Peyer's patch (tissue), 4 donors: ENCODE measurements at places on chromosomes 6 and 20. TPM values are rescaled to one million over a fixed set of nuclear protein-coding genes. Genes with fewer than 3 reads are reported as not detected.

TCP11 gene
- not detected for total RNA-seq

GRCh38 chr6:107740496-107741190 lies 83.5 kb downstream of the SCML4 start:
- no peak for DNase-seq

GRCh38 chr20:50534567-50534966 lies 24.4 kb downstream of the PTPN1 start:
- no peak for DNase-seq

DNA sequence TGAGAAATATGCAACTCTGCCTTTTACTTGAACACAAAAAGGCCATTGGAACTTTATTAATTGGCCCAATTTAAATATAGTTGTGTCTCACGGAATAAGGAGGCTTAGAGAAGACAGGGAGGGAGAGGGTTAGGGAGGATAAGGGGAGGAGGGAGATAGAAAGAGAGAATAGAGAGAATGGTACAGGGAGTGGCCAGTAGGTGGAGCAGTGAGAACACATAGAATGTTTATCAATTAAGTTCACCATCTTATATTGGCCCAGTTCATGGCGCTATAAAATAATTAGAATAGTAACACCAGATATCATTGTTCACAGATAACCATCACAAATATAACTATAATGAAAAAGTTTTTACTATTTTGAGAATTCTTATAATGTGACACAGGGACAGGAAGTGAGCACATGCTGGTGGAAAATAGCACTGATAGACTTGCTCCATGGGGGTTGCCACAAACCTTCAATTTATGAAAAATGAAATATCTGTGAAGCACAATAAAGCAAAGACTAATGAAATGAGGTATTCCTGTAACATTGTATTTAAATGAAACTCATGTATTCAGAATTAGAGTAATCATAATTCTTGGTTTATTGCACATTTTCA lies 374.1 kb upstream of the MANEA start:
- no peak for DNase-seq

DNA sequence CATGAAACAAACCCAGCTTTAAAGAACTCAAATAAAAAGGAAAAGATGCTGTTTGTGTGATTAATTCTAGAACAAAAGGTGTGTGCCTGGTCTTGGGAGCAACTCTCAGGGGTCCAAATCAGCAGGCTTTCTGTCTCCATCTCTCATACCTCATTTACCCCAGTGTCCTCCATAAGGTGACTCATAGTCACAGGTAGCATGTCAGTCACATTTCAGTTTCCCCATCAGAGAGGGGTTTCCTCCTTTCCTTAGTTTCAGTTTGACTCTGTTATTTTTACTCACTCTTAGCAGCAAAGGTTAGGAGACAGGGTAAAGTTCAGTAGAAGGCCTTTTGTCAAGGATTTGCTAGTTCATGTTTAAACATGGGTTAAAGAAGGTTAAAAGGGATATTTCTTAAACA lies 46.2 kb downstream of the OGFRL1 start:
- DNase-seq = no peak

TCF15 gene
- total RNA-seq = not detected

SNAP91 gene
- not detected for total RNA-seq

- DNase-seq = no peak
Observed at GRCh38 chr6:36118550-36119107, 11.7 kb upstream of the MAPK13 start.

DNA sequence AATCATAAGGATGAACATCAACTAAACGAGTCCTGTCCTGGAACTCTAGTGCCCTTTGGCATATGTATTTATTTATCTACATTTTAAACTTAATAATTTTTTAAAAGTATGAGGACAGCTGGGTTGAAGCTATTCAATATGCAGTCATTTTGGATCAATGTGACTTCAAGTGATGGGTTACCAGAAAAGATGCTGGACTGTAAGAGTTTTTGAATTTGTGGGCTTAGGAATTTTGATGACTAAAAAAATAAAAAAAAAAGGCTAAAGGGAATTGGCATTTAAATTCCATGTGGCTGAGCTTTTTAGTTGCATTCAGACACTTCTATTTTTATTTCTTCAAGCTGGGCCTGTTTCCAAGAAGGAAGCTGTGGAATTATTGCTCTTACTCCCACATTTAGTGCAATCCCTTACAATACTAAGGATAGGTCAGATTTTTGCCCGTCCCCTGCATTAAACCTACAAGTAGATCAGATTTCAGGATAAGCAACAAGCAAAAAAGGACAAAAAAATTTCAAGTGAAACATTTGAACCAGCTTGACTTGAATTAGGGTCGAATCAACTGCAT lies 704.2 kb upstream of the CITED2 start:
- DNase-seq = no peak

DNA sequence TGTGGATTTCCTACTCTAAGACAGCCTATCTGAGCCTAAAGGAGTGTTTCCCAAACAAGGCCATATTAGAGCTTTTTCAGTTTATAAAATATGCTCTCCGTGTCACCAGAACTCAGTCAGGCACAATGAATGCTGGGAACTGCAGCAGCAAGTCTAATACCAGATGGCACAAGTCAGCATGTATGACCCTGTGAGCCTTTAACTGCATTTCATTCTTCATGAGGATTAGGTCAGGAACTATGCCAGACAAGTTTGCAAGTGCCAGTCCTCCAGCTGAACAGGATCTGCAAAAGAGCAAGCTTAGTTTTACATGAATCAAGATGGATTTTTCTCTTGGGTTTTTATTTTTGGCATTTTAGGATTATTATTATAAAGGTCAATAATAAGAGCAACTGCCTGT lies 66.7 kb upstream of the SAMD5 start:
- no peak for DNase-seq

GRCh38 chr20:41609474-41609873 lies 8.7 kb downstream of the CHD6 start:
- no peak for DNase-seq

DNA sequence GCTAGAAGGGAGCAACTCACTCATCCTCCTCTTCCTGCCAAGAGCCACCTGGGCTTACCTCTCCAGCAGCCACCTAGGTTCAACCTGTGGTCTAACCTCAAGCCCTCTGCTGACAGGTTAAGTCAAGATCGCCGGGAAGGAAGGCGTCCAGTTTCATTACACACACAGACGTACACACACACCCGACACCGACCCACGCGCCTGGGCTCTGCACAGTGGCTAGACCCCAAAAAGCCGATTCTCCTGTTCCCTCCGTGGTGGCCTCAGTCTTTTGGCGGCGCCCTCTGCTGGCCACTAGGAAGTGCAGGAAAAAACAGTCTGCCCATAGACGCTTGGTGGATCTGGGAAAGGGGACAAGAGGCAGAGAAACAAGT lies 52.8 kb downstream of the MRPL14 start:
- DNase-seq = peak; percentile 80

DNA sequence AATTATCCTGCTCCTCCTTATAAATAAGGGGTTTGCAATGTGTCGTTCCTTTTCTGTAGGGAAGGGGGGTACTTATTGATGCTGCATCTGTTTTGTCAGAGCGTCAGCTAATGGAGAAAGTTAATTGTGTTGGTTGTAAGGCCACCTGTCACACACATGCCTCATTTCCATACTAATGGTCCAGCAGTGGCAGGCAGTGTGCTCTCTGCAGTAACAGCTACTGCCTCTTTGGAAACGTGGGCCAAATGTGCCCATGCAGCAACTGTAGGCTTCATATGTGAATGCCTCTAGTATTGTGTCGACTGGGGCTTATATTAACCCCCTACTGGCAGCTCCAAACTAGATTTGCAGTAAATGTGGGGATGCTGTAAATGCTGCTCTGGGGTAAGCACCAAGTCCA lies 56.3 kb upstream of the OLIG3 start:
- no peak for DNase-seq

- no peak for DNase-seq
Observed at GRCh38 chr6:75430631-75431325, 62.8 kb downstream of the FILIP1 start.

DNA sequence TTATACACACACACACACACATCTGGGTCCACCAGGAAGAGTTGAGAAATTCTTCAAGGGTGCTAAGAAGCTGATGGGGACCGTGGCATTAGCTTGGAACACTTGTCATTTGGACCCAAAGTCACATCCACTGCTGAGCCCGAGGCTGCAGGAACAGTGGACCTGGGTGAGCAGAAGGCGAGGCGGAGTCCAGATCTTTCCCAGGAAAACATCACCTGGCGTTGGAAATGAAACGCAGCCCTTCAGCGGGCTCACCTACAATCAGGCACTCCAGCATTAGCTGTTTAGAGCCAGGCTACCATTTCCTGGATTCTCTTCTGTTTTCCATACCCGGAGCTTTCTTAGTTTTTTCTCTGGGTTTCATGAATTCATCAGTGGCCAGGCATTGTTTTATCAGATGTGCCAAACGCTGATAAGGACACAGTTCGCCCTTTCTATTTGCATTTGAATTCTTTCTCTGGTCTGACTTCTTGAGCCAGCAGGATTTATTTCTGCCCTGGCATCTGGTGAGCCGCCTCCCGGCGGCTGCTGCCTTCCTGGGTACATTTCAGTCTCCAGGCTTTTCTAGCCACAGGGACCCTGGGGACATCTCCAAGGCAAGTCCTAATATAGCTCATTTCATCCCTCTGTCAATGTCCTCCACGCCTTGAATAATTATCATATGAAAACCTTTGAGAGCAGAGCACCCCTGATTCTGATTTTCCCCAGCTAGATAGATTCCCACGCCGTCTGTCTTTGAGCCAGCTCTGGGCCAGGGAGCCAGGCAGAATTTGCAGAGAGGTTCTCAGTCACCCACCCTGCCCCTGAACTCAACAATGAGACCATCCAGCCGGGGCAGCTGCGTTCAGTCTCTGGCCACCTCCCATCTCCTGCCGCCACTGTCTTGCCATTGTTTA lies 170.9 kb downstream of the TTLL2 start:
- no peak for DNase-seq
